Activated CD4-positive, alpha-beta memory T cell treated with anti-CD3 and anti-CD28 coated beads, Interleukin-2, amount 10 ng/mL, durations not matched to agents 7 days and 5 days (primary cell): ENCODE measurements at places on chromosomes 16 and 17. TPM values are rescaled to one million over a fixed set of nuclear protein-coding genes. Genes with fewer than 3 reads are reported as not detected.

The KIF18B gene
- 66.9 TPM for total RNA-seq

The SCARF1 gene
- total RNA-seq = 2.8 TPM

The SHCBP1 gene
- total RNA-seq = 52.5 TPM

The LPO gene
- not detected for total RNA-seq

The SRCIN1 gene
- total RNA-seq = 0.20 TPM

The SPNS3 gene
- total RNA-seq = 14.2 TPM

The ST6GALNAC1 gene
- total RNA-seq = 4.0 TPM

DNA sequence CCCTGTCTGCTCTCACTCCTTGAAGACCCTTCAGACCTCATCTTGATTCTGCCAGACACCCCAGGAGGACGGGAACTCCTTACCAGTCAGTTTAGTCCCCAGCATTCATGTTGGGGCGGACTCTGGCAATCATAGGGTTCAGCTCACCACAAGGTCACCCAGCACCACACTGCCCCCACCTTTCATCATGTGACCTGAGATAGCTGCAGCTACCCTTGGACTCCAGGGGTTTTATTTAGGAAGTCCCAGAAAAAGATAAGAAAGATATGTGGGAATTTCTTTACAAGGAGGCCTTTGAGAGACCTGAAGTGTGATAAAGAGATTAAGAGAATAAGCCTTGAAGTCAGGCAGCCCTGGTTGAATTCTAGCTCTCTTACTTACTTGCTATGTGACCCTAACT is 59.8 kb upstream of the NLK start:
- DNase-seq = no peak

DNA sequence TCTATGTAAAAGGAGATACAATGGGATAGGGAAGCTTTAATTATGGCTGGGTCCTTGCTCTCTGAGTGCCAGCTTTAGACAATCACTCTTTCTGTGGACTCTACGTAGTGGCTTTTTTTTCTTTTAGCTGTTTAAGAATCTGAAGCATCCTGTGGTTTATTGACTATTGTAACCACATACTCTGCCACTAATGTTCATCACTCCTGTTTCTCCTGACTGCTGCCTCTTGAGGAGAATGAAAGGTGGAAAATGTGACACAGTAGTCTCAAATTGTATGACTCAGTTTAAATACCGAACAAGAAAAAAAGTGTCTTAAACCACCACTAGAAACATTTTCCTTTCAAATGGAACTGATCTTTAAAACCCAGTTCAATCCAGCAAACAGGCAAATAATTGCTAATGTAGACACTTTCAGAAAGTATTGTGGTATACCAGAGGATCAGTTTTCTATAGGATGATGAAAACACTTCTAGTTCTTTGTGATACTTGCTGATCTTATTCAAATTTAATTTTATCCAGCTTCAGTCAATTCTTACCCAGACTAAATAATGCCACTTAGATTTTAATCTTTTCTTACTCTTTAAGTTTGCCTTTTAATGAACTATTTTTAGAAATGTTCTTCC is 302.7 kb upstream of the PMFBP1 start:
- no peak for DNase-seq

- no peak for DNase-seq
Observed at GRCh38 chr16:28918698-28919097, 6.3 kb downstream of the RABEP2 start.

DNA sequence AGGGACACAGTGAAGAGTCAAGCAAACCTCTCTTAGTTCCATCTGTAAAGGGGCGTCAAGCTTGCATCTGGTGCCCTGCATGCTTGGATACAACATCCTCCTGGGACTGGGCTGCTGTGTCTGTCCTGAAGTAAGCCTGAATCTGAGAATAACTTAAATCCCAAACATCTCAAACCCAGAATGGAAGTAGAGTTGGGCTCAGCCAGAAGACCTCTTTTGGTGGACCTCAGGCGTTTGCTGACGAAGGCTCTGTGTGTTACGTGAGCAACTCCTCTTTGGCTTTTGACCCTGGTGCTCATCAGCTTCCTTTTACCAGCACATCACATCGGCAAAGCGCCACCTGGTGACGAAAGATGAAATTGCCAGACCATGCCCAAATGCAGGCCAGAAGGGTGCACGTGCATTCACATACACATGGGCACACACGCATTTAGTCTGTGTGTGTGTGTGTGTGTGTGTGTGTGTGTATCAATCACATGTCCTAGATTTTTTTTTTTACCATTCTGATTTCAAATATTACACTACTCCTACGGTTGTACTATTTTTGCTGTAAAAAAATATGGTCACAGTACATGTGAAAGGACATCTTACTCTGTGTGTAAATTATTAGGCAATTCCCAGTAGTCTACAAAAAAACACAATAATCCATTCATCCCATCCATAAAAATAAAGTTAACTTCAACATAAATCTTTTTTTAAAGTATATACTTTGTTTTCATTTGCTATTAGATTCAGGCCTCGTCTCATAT is 41.1 kb upstream of the FOXJ1 start:
- DNase-seq = peak; percentile 96

GRCh38 chr17:41403404-41404023 is 6.1 kb upstream of the KRT31 start:
- DNase-seq = no peak

- DNase-seq = no peak
Observed at GRCh38 chr16:70736465-70737376, 50.9 kb upstream of the MTSS2 start.

- DNase-seq = no peak
Observed at GRCh38 chr16:84045001-84045817, 2.6 kb upstream of the SLC38A8 start.

DNA sequence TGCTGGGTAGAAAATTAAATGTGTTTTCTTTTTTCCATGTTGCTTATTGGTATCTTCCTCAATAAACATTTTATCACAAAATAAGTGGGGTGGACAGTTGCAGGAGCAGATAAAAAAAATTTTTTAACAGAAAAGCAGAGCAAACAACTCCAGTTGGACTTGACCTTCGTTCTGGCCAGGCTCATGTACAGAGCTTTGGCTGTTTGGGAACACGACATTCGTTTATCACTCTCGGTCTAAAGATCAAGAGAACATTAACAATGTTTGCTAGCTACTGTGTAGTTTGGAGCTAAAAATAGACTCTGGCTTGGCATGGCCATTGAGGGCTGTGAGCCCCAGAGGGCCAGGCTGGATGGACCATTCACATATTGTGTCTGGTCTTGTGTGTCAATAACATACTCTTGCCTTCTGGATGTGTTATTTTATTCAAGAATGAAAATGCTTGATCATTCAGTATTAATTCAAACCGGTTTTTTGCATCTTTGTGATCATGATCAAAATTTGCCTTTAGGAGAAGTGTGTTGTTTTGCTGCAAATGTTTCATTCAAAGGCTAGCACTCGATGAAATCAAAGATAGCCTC is 56.6 kb downstream of the TMEM186 start:
- DNase-seq = no peak

GRCh38 chr16:76607317-76607716 is 330.1 kb downstream of the CNTNAP4 start:
- DNase-seq = no peak

DNA sequence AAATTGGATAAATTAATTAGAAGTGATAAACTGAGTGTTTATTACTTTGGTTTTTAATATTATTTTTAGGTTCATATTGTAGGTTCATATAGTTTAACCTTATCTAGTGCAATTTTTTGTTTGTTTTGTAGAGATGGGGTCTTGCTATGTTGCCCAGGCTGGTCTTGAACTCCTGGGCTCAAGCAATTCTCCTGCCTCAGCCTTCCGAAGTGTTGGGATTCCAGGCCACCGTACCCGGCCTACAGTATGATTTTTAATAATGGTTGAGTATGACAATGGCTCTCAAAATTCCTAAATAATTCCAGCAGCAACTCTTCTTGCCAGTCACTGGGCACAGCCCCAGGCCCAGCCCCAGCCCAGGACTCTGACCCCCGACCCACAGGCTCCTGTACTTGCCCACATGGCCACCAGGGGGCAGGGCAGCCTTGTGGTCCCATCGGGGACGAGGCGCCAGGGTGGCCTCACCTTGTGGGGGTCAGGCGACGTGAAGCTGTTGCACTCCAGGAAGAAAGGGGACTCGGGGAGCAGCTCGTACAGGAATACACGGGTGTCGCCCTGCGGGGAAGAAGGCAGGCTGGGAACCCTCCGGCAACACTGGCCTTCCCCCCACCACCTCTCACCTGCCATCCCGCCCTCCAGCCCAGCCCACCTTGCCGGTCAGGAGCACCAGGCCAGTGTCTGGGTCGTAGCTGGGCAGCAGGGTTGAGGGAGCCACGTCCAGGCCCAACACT is 7.9 kb upstream of the PAM16 start:
- DNase-seq = peak; percentile 68

DNA sequence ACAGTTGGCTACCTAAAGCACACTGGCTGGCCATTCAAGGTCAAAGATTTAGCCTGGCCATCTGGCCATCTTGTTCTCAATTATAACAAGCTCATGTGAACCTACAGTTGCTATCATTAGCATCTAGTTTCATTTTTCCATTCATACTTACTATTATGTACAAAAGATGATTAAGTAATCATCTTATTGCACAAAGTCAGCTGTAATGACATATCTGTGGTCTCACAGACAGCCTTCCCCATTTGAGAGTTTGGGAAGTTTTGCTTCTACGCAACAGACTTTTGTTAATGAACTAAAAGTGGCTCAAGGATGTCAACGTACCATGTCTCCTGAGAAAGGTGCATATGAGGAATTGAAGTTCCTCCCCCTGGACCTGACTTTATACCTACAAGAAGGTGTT is 51.3 kb downstream of the HS3ST3B1 start:
- no peak for DNase-seq

- DNase-seq = no peak
Observed at GRCh38 chr17:55063885-55064874, 95.6 kb downstream of the STXBP4 start.

GRCh38 chr17:60600490-60601446 is 775 bp downstream of the PPM1D start:
- DNase-seq = peak; percentile 67

DNA sequence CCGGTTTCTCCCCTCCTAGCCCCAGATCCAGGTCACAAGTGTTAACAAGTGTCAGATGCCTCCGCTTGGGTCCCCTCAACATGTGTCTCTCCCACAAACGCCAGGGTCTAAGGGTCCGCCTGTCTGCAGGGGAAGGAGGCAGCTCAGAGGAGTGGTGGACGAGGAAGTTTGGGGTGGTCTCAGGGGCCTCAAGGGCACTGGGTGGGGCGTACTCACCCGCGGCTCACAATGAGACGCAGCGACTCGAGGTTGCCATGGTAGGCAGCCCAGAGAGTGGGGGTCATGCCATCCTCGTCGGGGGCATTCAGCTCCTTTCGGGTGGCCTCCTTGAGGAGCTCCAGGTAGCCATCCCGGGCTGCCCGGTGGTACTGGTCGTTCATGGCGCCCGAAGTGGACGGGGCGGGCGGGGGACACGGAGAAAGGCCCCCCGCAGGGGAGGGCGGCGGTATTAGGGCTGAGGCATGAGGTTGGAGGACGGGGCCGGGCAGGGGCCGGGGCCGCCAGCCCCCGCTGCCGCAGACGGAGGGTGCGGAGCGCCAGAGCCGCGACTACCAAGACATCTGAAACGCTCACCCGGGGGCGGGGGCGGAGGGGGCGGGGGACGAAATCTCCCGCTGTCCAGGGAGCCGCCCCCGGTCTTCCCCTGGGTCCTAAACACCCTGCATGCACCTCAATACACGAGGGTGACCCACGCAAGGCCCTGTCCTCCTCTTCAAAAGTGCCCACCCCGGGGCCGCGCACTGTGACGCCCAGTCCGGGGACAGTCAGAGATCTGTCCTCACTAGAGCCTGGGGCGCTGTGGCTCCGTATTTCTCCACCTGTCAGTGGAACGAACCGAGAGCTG is at the start of gene USH1G:
TSS of gene USH1G (minus strand) at position 562 of the 844 bp plus-strand sequence. CDS start at position 380, 182 bp downstream.
- DNase-seq = peak; percentile 20

DNA sequence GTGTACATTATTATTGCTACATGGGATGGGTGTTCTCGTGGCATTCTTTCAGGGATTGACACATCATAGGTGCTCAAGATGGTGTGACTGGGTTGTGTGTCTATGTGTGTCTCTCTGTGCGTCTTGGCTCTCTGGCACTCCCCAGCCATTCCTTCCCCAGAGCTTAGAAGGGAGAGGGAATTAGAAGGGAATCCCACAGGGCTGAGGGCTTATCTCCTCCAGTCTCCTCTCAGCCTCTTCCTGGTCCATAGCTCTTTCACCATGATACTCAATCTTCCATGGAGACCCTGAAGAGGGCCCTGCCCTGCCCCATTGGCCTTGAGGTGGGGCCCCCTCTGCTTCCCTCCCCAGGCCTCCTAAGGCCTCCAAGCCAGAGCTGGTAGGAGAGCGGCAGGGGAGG is 52.0 kb downstream of the MRM1 start:
- no peak for DNase-seq

DNA sequence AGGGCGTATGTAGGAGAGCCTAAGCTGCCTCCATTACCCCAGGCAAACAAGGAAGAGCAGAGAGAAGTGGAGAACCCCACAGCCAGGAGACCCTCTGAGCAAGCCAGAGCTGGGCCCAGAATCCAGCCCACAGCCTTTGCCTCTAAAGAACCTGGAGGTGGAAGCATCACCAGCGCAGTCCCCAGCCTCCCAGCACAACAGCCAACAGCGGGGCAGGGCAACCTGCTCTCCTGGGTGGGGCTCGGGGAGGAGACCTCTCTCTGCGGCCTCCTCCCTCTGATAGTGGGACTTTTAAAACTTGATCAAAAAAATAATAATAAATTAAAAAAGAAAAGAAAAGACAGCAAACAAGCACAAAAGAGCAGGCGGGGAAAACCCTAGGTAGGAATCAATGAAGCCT is 45.9 kb downstream of the AXIN2 start:
- no peak for DNase-seq

DNA sequence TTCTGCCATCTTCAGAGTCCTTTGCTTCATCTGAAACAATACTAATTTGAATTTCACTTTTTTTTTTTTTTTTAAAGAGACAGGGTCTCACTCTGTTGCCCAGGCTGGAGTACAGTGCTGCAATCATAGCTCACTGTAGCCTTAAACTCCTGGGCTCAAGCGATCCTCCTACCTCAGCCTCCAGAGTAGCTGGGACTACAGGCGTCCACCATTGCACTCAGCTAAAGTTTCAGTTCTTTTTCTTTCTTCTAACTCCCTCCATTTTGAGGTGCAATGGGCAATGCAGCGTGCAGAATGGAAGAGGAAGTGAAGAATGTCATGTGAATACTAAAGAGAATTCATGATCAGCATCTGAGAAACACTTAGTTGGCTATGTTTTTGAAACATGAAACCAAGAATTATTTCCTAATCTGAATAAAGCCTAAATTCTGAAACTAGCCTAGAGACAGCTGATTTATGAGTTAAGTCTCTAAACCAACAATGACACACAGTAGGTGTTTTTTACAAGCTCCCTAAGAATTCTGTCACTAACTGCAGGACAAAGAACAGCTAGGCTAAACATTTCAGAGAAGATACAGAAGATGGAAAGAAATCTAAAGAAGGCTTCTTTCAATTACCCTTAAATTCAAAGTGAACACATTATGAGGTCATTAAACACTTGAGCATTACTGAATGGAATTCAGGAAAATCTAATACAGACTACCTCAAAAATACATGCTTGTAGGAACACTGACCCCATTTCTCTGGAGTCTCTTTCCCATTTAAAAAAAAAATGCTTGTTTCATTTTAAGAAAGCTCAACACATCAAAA is 21.0 kb downstream of the SNN start:
- DNase-seq = no peak
